A673 (cell line): ENCODE measurements at places on chromosomes 2 and 18.

DNA sequence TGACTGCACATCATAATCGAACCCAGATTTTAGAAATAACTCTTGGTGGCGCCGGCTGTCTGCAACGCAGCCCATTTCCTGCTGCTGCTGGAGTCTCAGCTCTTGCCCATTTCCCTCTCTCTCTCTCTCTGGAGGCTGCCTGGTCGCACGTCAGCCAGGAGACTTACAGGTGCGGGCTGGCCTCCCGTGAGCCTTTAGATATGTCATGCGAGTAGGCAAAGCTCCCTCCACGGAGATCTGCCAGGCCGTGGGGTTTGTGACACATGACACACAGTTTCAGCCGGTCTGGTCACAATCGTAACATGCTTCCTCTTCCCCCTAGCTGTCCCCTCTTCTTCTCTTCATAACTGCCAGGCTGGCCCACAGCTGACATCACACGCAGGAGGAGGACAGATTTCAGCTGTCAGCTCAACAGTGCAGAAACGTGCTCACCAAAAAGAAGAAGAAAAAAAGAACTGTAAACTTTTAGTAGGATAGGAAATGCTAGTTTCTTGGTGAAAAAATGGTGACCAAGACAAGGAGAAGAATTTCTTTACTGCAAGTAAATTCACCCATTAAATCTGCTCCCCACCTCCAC, 489.3 kb downstream of the ZNF516 start:
- DNase-seq = no peak

- no peak for DNase-seq
Measured at GRCh38 chr2:84546551-84546950, 30.3 kb downstream of the DNAH6 start.

GRCh38 chr2:209181984-209182383, 241.9 kb upstream of the MAP2 start:
- DNase-seq = no peak

GRCh38 chr2:235270291-235270690, 223.6 kb upstream of the AGAP1 start:
- DNase-seq = no peak

DNA sequence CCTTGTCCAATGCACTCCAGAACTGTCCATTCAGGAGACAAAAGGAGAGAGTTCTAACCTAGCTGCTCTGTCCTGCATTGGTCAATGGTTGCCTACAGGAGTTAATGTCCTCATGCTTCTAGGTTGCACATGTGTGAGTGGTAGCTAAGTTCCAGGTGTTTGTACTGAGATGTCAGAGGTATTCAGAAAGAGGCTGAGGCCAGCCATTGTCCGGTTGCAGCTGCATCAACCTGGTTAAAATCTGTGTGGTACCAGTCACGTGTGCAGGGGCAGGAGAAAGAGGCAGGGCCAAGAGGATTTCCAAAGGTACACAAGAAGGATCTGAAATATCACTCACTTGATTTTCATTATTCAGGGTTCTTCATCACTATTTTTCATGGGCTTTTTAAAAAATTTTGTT, 70.8 kb downstream of the DTNA start:
- no peak for DNase-seq

GRCh38 chr2:207848545-207848928, 78.8 kb upstream of the FZD5 start:
- DNase-seq = no peak

DNA sequence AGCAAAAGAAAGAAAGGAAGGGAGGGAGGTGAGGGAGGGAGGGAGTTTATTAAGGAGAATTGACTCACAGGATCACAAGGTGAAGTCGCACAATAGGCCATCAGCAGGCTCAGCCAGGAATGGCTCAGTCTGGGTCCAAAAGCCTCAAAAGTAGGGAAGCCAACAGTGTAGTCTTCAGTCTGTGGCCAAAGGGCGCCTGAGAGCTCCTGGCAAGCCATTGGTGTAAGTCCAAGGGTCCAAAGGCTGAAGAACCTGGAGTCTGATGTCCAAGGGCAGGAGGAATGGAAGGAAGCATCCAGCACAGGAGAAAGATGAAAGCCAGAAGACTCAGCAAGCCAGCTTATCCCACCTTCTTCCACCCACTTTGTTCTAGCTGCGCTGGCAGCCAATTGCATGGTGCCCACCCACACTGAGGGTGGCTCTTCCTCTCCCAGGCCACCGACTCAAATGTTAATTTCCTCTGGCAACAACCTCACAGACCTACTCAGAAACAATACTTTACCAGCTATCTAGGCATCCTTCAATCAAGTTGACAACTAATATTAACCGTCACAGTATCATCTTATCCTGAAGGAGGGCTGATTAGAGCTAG, 5.8 kb upstream of the ACAA2 start:
- no peak for DNase-seq

GRCh38 chr2:175207741-175208438, 26.4 kb upstream of the ATP5MC3 start:
- no peak for DNase-seq

DNA sequence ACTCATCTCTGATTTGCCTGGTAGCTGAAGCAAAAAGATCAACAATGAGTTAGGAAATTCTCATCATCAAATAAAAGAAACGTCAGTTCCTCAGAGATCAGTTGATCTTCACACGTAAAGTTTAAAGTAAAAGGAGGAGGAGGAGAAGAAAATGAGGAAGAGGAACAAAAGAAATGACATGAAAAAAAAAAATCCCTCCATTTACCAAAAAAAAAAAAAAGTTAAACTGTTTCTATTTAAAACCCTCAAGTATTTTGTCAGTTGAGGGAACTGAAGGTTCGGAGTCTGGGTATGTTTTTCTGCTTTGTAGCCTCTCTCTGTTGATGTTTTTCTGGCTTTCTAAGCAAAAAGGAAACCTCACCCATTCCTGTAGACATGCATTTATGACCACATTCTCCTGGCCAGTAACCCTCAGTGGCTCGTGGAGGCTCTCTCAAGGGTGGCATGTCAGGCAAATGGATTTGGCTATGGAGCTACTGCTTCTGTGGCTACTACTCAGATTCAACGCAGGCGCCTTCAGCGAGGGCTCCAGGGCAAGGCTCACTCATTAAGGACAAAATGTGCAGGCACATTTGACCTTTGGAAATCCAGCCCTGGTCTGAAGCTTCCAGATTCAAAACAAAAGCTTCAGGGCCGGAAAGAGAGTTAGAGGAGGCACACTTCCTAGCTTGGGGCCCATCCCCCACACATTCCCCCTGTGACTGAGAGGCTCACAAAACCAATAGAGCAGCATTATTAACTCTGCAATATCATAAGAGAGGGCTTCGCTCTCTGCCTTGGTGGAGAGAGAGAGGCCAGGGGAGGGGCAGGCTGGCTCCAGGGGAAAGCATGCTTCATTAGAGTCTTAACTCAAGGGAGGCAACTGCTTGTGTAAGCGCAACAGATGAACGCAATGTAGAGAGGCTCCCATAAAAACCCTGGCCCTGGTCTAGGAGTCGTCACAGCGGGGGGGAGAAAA, 22.3 kb downstream of the KLF7 start:
- DNase-seq = no peak

- no peak for DNase-seq
Measured at GRCh38 chr18:43635397-43635796, 358.1 kb upstream of the SYT4 start.

DNA sequence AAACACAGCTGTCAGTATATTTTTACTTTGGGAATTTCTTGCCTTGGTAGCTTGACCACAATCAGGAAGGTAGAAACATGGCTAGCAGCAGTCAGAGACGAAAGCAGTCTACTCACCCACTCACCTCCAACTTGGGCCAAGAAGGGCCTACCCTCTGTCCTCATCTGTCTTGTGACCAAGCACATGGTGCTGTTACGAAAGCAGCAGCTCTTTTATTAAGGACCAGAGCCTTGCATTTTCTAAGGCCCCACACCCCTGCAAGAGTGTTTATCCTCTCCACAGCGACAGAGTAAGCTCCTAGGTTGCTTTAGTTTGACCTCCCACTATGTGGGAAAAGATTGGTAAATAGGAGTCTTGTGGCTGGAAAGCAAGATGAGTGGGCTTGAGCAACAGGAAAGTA, 31.3 kb upstream of the MSTN start:
- no peak for DNase-seq

DNA sequence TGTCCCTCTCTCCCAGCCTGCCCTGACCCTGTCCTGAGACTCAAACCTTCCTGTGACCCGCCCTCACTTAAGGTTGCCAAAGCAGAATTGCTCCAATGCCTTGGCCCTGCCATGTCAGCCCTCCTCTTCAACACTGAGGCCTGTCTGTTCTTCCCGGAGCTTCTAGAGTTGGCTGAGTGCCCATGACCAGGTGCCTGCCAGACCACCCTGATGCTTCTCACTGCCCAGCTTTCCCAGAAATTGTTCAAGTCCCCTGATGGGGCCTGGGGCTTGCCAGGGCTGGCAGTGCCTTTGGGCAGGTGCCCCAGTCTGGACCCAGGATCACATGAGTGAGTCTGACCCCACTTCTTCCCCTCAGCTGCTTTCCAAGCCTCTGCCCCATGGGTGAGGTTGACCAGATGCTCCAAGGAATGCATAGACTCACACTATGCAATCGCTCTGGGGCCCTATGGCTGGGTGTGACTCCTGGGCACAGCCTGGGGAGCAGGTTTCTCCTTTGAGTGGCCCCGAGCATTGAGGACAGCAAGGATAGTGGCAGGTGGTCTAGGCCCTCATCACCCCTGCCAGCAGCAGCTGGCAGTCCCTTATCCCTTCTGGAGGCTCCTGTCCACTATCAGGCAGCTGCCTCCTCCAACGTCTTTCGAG, 3.1 kb upstream of the INPP5D start:
- no peak for DNase-seq

DNA sequence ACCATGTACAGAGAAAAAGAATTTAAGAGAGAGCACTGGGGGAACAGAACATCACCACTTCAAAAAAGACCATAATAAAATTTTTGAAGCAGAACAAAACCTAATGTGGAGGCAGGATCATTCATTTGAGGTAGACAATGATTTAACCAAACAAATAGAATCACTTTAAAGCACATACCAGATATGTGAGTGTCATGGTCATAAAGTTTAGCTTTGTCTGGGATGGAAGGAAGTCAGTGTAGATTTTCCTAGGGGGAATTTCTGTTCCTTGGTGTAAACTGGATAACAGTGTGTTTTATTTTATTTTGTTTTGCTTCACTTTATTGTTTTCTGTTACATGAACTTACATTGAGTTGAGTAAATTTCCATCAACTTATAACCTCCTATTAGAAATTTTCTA, 120.8 kb downstream of the CRIM1 start:
- DNase-seq = no peak

- DNase-seq = peak; percentile 70
Measured at GRCh38 chr2:199309973-199310372, 147.8 kb downstream of the SATB2 start.

DNA sequence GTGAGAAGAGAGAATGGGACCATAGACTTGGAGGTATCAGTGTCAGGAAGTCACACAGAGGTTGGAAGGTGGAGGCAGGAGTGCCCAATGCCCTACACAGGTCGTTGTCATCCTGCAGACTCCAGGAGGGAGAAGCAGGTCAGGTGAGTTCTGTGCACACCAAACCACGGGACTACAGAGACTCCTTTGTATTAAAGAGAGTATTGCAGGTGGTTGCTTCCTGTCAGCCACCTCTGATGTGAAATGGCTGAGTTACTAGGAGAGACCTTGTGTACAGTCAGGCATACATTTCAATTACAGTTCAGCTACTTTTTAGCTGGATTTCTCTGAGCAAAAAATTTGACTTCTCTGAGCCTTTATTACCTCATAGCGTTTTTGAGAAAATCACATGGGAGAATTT, 51.6 kb downstream of the SPP2 start:
- DNase-seq = no peak

DNA sequence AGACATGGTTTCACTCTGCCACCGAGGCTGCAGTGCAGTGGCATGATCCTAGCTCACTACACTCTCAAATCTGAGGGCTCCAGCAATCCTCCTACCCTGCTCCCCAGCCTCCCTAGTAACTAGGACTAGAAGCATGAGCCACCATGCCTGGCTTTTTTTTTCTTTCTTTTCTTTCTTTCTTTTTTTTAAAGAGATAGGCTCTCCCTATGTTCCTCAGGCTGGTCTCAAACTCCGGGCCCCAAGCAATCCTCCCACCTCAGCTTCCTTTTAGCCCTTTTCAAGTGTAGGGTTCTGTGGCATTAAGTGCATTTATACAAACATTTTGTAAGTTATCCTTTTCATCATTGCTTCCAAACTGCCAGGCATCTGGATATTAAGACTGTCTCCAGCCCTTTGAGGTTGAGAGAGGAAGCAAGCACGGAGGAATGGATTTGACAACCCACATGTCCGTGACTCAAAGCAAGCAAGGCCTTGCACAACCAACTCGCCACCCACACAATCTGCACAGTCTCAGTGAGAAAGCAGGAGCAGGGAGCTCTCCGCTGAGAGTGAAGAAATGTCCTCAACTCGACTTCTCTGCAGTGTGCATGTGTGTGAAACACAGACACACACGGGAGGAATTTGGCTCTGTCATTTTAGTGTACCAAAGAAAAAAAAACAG, 65.6 kb downstream of the ATP8B1 start:
- DNase-seq = peak; percentile 87

DNA sequence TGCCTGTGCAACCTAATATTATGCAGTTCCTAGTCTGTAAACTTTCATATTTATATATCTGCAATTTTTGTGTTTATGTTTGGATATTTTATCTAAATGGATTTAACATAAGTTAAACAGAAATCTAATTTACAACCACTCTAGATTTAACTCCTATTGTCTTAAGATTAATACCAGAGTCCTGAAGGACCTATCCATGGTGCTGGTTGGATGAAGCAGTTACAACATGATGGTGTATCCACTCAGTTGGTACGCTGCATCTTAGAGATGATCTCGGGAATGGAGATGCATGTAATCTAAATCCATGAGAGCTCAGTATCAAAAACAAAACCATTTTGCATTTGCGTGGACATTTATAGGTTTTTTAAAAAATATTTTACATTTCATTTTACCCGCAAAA, 745.9 kb upstream of the SLC8A1 start:
- peak; percentile 1 for DNase-seq

GRCh38 chr2:191001032-191001431, 12.9 kb downstream of the STAT1 start:
- DNase-seq = no peak

GRCh38 chr2:85393836-85394235, 16.3 kb downstream of the CAPG start:
- DNase-seq = no peak

DNA sequence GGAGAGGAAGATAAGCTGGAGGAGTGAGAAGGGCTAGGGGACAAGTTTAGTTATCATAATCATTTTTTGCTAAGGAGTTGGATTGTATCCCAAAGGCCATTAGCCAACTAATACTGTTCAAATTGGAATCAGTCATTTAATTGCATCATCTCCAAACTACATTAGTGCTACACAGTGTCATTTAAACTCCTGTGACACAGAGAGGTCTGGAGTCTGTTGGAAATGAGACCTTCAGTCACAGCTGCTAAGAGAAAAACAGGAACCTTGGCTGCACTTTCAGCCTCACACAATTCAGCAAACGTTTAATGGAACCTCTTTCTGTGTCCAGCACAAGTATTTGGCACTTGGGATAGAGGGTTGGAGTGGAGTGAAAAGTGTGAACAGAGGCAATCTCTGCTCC, 175.5 kb upstream of the MGAT5 start:
- DNase-seq = no peak

- no peak for DNase-seq
Measured at GRCh38 chr2:215455958-215456357, 20.1 kb upstream of the FN1 start.

- DNase-seq = no peak
Measured at GRCh38 chr2:29105375-29105774, 9.8 kb upstream of the CLIP4 start.

GRCh38 chr2:24451805-24452501, 39.1 kb upstream of the NCOA1 start:
- no peak for DNase-seq

GRCh38 chr2:148865512-148865911, 9.5 kb upstream of the KIF5C start:
- DNase-seq = no peak
